ENCODE measurements at places on chromosomes 2 and 18.

- H3K27ac ChIP-seq = no peak overlapping the region
- no peaks in the 10 kb centered on the region for H3K4me1 ChIP-seq
- H3K4me3 ChIP-seq = no peak overlapping the region
- no peaks in the 10 kb centered on the region for H3K27me3 ChIP-seq
- no peak for DNase-seq
- peaks cover 11% of the 10 kb centered on the region for H3K36me3 ChIP-seq
These were observed 8.6 kb downstream of the SH3YL1 start for GRCh38 chr2:255195-255594.

DNA sequence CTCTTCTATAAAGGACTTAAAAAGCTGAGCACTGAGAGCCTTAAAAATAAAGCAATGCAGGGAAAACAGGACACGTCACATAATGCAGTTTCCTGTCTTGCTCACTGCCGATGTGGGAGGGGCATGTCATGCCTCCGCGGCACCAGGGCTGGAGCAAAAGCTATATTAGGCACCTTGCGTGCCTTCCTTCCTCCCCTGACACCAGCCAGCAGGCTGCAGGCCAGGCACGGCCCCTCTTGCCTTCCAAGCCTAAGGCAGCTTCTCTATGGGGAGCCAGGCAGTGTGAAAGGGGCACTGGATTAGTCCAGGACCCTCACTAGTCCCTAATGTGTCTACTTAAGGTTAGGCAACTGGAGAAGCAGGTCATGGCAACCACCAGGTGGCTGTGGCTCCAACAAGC, 26.3 kb downstream of the MRPL35 start:
- H3K27ac ChIP-seq = no peak overlapping the region
- peaks cover 9% of the 10 kb centered on the region for H3K4me1 ChIP-seq
- no peak overlapping the region for H3K4me3 ChIP-seq
- no peak for DNase-seq

DNA sequence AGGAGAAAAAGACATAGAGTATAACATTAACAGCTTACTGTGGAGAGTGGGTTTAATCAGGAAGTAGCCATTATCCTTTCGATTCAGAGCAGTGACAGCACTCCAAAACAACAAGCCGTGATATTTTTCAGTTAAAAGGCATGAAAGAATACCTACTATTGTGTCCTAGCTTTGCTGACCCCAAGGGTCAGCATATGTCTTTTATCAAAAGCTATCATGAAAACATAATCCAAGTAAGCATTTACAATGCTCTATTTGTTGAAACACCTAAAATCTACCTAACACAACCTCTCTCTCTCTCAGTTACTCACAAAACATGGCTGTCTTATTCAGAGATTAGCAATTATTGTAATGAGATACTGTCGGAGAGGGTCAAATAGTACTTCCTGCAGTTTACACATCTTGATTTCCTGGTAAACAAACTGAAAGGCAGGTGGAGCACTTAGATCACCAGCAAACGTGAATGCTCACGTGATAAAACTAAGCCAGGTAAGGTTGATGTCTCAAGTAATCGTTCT, 100.0 kb downstream of the BAZ2B start:
- H3K4me1 ChIP-seq = peaks cover 20% of the 10 kb centered on the region
- peak overlapping the region; percentile 92 for H3K27ac ChIP-seq
- no peaks in the 10 kb centered on the region for H3K36me3 ChIP-seq
- peak overlapping the region; percentile 76 for H3K4me3 ChIP-seq
- peak; percentile 76 for DNase-seq

- no peaks in the 10 kb centered on the region for H3K27me3 ChIP-seq
- no peak for DNase-seq
- H3K4me1 ChIP-seq = no peaks in the 10 kb centered on the region
- no peak overlapping the region for H3K27ac ChIP-seq
These were observed 28.2 kb downstream of the CYTIP start for GRCh38 chr2:157415591-157416101.

DNA sequence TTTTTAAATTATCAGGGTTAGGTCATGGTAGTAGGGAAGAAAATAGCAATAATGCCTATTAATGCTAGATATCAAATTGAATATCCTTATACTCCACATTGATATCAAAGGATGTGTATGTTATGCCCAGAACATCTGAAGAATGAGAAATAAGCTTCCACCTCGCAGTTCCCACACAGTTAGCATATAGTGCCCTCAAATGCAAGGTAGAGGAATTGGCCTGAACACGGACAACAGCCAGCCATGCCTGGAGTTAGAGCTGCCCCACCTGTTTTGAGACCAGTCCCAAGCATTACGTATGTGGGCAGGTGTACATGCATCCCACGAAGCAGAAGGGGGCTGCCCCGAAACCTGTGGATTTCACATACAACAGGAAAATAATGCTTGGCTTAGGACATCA, 79.6 kb downstream of the SUMO1 start:
- no peak overlapping the region for H3K4me3 ChIP-seq
- peak; percentile 26 for DNase-seq
- peaks cover 10% of the 10 kb centered on the region for H3K27me3 ChIP-seq
- no peaks in the 10 kb centered on the region for H3K36me3 ChIP-seq
- no peak overlapping the region for H3K27ac ChIP-seq

DNA sequence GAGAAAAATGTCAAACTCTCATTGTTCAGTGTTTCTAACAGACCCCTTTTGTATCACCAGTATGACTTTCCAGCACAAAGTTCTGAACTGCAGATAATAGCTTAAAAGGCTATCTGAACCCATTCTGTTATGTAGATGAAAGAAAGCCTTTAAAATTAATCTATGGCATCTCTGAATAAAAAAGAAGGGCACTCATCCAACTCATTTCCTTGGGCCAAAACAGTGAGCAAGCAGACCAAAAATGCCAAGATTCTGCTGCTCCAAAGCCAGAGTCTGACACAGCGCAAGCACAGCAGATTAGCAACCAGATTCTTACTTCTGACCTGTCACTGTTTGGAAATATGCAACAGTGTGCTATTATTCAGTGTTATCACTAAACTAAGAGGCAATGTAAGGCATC, 22.6 kb upstream of the ITGA6 start:
- H3K36me3 ChIP-seq = no peaks in the 10 kb centered on the region
- no peak overlapping the region for H3K4me3 ChIP-seq
- peak; percentile 54 for DNase-seq

GRCh38 chr2:61620244-61621159, 82.3 kb upstream of the XPO1 start:
- peak overlapping the region; percentile 25 for H3K27ac ChIP-seq
- peaks cover 9% of the 10 kb centered on the region for H3K4me1 ChIP-seq
- H3K27me3 ChIP-seq = no peaks in the 10 kb centered on the region
- H3K36me3 ChIP-seq = no peaks in the 10 kb centered on the region
- peak; percentile 86 for DNase-seq

DNA sequence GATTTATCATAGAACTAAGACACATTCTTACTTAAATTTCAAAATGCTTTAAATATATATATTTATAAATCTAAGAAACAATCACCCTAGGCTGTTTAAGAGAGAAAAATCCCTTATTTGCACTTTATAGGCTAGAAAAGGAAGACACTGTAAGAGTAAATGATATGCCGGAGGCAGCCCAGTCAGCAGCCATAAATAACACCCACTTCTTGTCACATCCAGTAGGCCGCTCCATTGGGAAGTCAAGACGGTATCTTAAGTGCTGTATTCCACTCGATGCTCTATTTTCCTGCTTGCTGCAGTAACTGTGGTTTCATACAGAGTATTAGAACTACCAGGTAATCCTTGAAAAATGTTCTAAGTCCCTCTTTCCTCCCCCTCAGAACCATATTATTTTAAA, 57.9 kb downstream of the ABCA12 start:
- H3K4me3 ChIP-seq = no peak overlapping the region
- H3K27ac ChIP-seq = no peak overlapping the region
- no peaks in the 10 kb centered on the region for H3K4me1 ChIP-seq
- no peaks in the 10 kb centered on the region for H3K27me3 ChIP-seq
- DNase-seq = no peak
- no peaks in the 10 kb centered on the region for H3K36me3 ChIP-seq

GRCh38 chr2:23532391-23533337, 147.7 kb downstream of the KLHL29 start:
- no peak for DNase-seq
- H3K4me1 ChIP-seq = peaks cover 15% of the 10 kb centered on the region
- H3K27me3 ChIP-seq = no peaks in the 10 kb centered on the region

DNA sequence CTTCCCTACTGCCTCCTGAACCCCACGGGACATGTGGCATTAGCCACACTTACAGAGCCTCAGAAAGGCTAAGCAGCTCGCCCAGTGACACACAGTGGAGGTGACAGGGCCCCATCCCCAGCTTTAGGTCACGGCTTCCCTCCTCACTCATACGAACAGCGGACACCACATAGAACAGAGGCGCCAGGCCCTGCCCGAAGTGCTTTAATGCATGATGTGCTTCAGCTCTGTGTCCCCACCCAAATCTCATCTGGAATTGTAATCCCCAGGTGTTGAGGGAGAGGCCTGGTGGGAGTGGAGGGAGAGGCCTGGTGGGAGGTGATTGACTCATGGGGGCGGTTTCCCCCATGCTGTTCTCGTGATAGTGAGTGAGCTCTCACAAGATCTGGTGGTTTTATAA, 135.3 kb downstream of the PTGR3 start:
- no peak for DNase-seq
- no peaks in the 10 kb centered on the region for H3K27me3 ChIP-seq
- peaks cover 11% of the 10 kb centered on the region for H3K4me1 ChIP-seq

- DNase-seq = peak; percentile 23
- no peaks in the 10 kb centered on the region for H3K36me3 ChIP-seq
- H3K4me1 ChIP-seq = peaks cover 10% of the 10 kb centered on the region
- H3K27ac ChIP-seq = peak overlapping the region; percentile 95
- no peak overlapping the region for H3K4me3 ChIP-seq
These were observed 344.4 kb downstream of the RND3 start for GRCh38 chr2:150143087-150143536.

Measured in MCF 10A (cell line).